ENCODE measurements at places on chromosomes 1 and 21.

GRCh38 chr1:210696709-210697108 lies 368.0 kb downstream of the HHAT start:
- DNase-seq = peak; percentile 69

DNA sequence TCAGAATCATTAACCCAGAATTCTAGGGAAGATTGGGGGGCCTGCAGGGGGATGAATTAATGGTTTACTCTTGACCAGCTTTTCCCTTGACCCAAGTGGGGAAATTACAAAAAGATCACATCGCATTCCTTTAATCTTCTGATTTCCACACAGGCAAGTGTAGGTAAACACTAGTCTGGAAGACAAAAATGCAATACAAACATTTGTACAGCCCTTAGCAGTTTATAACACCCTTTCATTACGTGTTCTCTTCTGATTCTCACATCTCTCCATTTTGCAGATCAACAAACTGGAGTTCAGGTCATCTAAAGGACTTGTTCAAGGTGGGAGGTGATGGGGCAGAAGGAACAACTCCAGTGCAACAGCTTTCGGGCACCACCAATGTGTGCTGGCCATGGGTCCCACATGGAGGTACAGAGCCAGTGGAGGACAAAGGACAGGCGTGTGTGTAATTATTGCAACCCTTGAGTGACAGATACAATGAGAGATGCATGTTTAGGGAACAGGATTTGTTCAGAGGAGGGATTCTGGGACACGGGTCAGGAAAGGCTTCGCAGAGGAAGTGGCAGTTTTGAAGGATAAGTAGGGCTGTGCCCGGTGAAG lies 20.4 kb downstream of the ATF3 start:
- no peak for DNase-seq

- DNase-seq = peak; percentile 10
Observed at GRCh38 chr1:55503663-55504305, 288.6 kb upstream of the USP24 start.

GRCh38 chr1:245915406-245915805 lies 591.7 kb downstream of the SMYD3 start:
- DNase-seq = no peak

GRCh38 chr1:242147096-242147976 lies 148.4 kb upstream of the MAP1LC3C start:
- peak; percentile 4 for DNase-seq

DNA sequence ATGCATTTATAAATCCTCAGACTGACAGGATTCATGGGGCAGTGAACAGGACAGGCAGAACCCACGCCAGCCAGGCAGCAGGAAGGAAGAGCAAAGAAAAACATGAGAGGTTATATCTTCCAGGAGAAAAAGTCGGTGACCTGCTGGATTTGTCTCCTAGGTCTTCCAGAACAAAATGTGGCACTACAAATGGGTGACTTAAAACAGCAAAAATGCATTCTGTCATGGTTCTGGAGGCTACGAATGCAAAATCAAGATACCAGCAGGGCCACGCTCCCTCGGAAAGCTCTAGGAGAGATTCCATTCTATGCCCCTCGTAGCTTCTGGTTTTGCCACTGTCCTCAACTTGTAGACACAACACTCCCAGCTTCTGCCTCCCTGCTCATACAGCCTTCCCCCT lies 63.4 kb downstream of the PSMG1 start:
- DNase-seq = no peak

DNA sequence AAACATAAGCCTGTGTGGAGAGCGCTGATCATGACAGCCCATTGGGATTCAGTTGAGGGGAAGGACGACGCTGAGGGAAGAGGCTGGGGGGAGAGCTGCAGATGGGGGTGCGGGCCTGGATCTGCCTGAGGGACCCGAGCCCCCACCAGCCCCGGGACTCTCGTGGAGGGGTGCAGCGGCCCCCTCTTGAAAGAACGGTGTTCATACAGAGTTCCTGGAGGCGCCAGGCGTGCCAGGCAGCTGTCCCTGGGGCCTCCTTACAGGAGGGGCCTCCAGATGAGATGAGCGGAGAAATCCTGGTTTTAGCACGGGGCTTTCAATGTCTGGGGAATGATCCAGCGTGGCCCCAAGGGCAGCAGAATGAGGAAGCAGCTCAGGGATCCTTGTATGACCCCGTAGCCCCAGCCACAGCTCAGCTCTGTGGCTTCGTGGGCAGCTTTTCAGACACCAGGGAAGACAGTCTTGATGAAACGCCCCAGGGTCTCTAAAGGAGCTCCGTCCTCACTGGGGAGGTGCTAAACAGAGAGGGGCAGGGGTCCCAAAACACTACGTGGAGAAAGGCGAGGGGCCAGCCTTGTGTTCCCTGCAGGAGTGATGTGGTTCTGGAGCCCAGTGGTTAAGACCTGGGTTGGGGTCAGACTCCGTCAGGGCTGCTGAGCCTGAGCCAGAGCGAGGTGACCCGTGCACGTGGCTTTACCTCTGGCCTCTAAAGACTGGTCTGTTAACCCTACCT lies 7.2 kb upstream of the DSCAM start:
- DNase-seq = no peak

DNA sequence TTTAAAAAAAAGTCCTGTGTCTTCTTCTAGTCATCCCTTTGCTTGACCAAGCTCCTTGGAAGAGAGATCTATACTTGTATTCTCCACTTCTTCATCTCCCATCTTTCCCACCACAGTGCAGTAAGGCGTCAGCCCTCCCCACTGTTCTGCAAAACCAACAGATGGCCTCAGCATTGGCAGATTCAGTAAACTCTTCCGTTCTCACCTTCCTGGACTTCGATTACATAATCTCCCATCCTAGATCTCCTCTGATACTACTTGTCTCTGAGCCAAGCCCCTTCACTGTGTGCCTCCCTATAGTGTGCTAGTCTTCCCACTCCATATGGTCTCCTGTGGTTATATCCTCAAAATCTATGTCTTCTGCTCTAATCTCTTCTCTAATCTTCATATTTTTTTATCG lies 1.6 kb upstream of the COLGALT2 start:
- DNase-seq = no peak

- DNase-seq = no peak
Observed at GRCh38 chr1:156464335-156464734, 36.2 kb downstream of the MEF2D start.

DNA sequence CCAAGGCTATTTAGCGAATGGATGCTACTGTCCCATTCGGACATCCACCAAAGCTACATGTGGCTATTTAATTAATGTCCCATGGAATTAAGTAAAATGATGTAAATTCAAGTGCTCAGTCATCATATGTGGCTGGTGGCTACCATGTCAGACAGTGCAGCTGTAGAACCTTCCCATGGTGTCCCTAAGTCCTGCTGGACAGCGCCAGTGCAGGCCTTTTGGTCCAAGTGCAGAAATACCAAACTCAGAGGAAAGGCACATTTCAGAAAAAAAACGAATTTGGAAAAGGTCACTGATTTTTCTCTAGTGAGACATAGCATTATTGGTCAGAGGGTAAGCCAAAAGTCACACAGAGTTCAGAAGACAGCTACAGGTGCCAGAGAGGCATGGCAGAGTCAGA lies 17.6 kb downstream of the TMPRSS2 start:
- no peak for DNase-seq

DNA sequence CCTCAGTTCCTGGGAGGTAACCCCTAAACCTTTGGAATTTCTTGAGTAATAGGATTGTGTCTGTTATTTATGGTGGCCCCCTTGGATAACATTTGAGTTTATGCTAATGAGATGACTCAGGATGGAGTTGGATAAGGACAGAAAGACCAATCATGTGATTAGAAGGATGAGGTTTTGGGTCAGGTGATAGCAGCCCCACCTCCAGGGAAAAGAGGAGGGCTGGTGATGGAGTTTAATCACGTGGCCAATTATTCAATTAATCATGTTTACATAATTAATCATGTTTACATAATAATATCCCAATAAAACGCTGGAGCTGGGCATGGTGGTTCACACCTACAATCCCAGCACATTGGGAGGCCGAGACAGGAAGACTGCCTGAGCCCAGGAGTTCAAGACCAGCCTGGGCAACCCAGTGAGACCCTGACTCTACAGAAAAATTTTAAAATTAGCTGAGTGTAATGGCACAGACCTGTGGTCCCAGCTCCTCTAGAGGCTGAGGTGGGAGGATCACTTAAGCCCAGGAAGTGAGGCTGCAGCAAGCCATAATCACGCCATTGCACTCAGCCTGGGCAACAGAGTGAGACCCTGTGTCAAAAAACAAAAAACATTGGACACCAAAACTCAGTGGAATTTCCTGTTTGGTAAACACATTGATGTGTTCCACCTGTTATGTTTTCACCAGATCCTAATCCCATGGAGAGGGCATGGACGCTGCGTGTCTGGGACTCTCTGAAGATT lies 73.3 kb downstream of the NUP210L start:
- no peak for DNase-seq

GRCh38 chr1:153742411-153743142 lies 14.7 kb downstream of the INTS3 start:
- peak; percentile 42 for DNase-seq

DNA sequence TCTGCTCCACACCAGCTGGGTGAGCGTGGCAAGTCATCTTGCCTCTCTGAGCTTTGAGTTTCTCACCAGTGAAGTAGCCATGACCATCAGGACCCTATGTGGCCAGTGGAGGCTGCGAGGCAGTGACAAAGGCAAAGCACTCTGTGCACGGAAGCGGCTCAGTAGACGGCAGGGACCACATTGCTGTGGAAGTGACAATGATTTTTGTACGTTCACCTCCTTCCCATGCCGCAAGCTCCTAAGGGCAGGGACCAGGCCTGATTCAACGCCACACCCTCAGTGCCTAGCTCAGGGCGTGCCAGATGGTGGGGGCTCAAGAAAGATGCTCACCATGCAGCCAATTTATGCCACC lies 210.5 kb downstream of the MATN1 start:
- DNase-seq = no peak

- DNase-seq = peak; percentile 70
Observed at GRCh38 chr21:34510148-34511142, 1.6 kb downstream of the KCNE1 start.

DNA sequence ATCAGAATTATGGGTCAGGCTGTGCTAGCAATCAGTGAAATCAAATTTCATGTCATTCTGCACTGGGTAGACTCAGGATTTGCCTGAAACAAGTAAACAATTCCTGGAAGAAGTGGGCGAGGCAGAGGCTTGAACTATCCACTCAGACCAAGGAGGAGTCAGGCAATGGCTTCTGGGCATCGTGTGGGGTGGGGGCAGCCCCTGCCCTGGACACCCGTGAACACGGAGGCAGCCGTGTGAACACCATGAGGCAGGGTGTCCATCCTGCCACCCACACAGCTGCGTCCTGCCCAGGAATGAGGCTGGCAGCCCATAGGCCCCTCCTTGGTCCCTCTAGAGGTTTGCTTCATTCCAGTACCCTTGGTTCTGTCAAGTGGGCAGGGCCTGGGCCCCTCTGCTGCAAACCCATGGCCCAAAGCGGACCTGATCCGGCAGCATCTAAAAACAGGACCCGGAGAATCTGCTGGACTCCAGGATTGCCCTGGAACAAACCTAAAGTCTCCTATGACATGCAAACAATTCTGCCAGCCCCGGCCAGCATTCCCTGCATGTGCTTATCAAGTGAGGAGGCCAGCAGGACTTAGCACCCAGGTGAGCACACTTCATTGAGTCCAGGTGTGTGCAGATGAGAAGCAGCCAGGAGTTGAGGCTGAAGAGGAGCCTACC lies 69.5 kb downstream of the PDE9A start:
- no peak for DNase-seq

GRCh38 chr1:94873520-94874351 lies 53.2 kb downstream of the CNN3 start:
- DNase-seq = peak; percentile 70

DNA sequence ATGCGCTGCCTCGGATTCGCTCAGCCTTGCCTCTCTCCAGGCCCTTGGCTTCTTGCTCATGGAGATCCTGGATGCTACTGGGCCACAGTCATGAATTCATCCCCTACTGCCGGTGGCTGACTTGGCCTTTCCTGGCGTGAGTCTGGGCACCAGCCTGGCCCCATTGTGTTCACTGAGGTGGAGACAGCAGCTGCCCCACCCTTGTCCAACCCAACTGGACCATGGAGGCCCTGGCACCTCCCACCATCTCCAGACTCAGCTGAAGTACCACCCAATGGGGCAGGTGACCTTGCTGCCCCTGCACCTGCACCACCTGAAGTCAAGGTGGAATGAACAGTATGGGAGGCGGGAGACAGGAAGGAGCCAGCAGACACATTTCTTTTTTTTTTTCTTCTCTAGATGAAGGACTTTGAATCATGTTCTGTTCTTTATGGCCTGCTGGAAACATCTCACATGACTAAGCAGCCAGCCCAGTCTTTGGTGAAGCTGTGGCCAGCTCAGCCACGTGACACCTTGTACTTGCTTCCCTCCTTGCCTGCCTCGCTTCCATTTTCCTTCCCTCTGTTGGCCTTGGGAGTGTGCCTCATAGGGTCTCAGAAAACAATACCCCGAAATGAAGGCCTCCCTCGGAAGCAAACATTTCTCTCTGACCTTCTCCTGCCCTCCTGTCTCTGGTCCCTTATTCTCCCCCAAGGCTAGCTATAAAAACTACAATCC lies 3.8 kb upstream of the SLC30A2 start:
- no peak for DNase-seq

DNA sequence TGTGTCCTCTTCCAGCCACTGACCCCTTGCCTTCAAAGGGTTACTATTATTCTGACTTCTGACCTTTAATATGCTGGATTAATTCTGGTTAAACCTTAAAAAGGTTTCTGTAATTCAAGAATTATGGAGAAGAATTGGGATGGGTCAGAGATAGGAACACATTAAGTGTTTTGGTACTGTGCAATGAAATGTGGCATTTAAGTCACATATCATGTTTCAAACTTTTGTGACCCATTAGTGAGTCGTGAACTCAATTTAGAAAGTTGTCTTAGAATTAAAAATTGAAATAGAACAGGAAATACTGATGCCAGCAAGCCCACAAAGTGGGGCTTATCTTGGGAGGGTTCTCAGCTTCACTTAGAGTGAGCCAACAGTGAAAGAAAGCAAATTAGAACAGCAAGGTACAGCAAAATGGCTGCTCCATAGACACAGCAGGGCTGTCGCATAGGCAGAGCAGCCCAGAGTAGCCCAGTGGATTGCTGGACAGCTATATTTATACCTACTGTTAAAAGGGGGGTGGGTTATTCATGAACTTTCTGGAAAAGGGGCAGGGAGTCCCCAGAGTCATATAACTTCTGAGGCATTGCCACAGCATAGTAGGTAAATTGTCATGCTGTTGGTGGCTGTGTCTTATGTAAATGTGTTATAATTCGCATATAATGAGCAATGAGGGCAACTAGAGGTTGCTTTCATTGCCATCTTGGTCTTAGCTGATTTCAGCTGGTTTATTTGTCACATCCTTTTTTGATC lies 10.5 kb downstream of the SCP2 start:
- no peak for DNase-seq

GRCh38 chr1:229479660-229480399 lies 28.3 kb downstream of the NUP133 start:
- DNase-seq = no peak

- DNase-seq = no peak
Observed at GRCh38 chr1:48917070-48917454, 140.4 kb upstream of the BEND5 start.

Measured in fibroblast of upper back skin (primary cell).